ENCODE measurements at places on chromosomes 3 and 15. TPM values are rescaled to one million over a fixed set of nuclear protein-coding genes. Genes with fewer than 3 reads are reported as not detected.

Gene GP5
- not detected for total RNA-seq

Gene PPM1L
- total RNA-seq: 0.97 TPM

Gene CACNA2D3
- total RNA-seq: 4.3 TPM

Gene TGFBR2
- total RNA-seq: 37.1 TPM

Gene C15orf62
- under 0.01 TPM for total RNA-seq

Gene IL5RA
- total RNA-seq: not detected

Gene C3orf70
- total RNA-seq: 4.2 TPM

Gene JAGN1
- 15.1 TPM for total RNA-seq

Gene MSL2
- total RNA-seq: 15.8 TPM

Measured in fibroblast of villous mesenchyme (primary cell).